ENCODE measurements at places on chromosomes 2 and 18.

DNA sequence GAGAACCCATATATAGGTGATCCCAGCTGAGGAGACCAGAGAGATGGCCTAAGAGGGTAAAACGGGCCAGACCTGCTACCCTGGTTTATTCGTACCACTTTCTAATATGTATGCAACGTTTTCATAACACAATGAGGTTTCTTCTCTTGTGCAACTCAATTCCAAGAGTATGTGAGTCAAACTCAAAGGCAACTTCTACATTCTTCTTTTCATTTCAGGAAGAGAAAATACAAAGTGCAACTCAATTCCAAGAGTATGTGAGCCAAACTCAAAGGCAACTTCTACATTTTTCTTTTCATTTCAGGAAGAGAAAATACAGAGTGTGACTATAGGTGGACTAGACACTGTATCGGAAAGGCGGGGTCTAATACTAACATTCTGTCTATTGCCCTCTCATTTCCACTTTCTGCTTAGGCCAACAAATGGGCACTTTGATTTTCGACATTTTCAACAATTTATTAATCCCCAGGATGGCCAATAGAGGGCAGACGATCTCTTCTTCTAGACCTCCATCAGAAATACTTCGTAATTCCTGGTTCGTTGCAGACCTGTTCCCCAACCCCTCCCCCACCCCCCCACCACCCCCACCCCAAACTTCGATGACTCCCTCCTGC, 3.7 kb upstream of the CRIM1 start:
- peak; percentile 77 for DNase-seq

GRCh38 chr2:42843611-42844010, 51.2 kb upstream of the HAAO start:
- DNase-seq = no peak

- no peak for DNase-seq
These were observed 25.4 kb downstream of the SLC9A4 start for GRCh38 chr2:102498414-102498813.

DNA sequence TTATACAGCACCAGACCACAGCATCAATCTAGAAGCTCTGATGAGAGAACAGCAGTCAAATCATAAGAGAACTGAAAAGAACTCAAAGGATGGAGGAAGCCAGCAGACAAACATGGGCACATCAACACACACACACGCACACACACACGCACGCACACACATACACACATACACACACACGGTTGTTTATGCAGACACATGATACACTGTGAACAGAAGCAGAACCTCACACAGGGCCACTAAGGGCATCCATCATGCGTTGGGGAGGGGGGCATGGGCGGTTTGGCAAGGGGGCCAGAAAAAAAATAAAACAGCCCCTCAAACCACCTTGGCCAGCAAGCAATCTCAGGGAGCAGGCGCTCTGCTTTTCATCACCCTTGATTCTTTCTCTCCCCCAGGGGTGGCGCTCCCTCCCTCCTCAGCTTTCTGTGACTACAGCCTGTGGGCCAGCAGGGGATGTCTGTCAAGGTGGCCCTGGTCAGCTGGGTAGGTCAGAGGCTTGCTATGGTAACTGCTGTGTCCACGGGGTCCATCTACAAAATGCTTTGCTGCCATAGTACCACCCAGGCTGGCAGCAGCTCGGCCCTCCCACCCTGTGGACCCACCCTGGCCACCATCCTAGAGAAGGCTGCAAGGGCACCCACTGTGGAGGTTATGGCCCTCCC, 318.0 kb downstream of the CELF4 start:
- DNase-seq = no peak

DNA sequence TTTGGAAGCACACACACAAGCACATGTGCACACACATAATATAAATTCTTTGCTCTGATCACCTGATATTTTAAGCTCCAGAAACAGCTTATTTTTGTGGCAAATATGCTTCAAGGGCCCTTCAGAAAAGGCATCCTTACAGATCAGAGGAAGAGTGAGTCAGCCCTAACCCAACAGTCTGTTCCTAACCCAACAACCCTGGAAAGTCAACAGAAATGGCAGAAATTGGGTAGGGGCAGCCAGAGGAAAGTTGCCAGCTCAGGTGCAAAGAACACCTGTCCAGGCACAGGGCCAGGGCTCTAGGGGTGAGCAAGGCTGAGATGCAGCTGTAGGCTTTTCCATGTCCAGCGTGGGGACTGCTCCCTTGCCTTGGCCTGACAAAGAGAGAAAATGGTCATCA, 6.4 kb upstream of the NCKAP5 start:
- DNase-seq = no peak

GRCh38 chr18:28766721-28767120, 589.8 kb upstream of the CDH2 start:
- no peak for DNase-seq

- peak; percentile 73 for DNase-seq
These were observed 12.2 kb downstream of the WNT10A start for GRCh38 chr2:218892693-218893348.

- DNase-seq = no peak
These were observed 14.2 kb upstream of the FAP start for GRCh38 chr2:162257425-162257824.

DNA sequence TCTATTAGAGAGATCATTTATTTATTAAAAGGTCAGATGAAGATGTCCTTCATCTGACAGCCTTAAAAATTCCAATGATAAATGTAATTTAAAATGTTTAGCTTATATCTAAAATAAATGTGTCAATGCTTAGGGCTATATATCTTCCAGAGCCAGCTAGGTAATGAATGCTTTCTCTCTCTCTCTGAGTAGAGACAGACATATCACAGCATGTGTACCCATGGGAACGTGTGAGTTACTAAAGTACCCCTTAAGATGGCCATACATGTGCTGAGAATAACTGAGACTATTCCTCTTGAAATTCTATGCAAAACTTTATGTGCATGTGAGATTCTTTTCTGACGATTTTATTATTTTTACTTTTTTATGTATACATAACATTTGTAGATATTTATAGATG, 420.9 kb upstream of the ST6GAL2 start:
- no peak for DNase-seq

- DNase-seq = no peak
These were observed 65.1 kb downstream of the MAP4K4 start for GRCh38 chr2:101762451-101763171.

DNA sequence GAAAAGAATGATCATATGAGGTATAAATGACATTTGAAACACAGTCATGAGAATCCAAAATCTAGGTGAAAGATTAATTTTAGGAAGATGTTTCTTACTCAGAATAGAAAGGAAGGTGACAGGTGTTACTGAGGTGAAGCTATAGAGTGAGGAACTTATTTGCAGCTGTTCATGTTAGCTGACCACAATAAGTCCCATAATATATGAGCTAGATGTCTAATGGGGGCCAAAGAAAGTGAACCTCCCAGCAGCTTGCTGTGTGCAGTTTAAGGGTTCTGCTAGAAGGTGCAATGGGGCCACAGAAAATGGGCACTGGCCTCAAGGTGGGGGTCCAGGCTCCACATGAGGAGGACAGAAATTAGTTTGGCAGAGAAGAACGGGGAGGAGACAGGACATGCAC, 1374.9 kb upstream of the CRIM1 start:
- DNase-seq = no peak

DNA sequence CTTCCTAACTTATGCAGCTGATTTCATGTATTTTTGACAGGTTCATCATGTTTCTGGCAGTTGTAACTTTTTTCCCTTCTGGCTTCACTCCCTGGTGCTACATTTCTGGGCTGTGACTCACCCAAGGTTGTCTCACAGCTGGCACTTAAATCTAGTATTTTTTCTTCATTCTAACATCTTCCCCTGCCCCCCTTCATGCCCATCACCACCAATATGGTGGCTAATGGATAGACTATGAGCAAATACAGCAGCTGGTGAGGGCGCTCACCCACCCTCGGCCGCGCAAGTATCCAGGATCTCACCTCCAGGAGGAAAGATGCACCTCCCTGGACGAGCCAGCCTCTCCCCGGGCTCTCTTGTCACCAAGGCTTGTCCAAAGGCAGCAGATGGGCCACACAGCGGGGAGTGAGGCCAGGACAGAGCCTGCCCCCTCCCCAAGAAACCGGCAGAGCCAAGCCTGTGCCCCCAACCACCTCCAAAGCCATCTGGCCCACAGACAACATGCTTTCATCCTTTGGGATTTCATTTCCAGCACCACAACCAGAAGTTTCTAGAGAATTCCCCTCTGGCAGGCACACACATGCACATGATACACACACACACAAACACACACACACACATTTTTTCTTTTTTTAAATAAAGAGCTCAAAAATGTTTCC, 39.1 kb downstream of the ATOH8 start:
- DNase-seq = no peak

DNA sequence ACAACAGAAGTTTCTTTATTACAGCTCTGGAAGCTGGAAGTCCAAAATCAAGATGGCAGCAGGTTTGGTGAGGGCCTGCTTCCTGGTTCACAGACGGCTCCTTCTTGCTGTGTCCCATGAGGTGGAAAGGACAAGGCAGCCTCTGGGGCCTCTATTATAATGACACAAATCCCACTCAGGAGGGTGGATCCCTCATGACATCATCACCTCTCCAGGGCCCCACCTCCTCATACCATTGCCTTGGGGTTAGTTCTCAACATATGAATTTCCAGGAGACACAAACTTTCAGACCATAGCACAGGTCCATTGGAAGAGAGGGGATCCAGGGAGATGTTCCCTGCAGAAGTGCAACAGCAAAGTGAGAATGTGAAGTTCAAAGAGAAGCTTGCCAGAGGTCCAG, 202.8 kb downstream of the TFCP2L1 start:
- no peak for DNase-seq

GRCh38 chr2:20382965-20383810, 32.5 kb upstream of the PUM2 start:
- no peak for DNase-seq

DNA sequence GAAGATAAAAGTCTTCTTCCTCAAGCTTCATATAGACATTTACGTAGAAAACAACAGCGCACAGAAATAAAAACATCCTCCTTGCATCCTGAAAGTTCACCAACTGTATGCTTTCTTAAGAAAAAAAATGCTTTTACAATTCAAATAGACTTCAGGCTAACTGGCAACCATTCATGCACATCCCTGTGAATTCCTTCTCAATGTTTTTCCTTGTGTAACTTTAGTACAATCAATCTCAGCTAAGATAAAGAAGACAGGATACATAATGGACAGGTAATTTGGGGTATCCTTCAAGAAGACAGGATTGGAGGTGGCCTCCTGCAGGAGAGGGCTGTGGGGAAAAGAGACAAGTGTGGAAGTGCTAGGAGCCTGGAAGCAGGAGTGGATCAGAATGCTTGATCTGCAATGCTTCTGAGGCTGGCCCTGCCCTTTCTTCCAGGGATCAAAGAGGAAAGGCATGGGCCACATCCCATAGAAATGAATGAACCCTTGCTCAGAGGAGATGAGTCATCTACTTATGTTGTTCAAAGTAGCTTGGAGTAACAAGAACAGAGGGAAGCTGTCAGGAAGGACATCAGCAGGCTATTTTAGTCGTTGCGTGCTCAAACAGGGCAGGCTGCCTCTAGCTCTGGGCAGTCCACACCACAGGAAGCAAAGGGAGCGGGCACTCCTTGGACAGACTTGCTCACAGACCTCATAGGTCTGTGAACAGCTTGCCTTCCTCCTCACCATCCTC, 126.6 kb downstream of the TMEM131 start:
- DNase-seq = peak; percentile 5

DNA sequence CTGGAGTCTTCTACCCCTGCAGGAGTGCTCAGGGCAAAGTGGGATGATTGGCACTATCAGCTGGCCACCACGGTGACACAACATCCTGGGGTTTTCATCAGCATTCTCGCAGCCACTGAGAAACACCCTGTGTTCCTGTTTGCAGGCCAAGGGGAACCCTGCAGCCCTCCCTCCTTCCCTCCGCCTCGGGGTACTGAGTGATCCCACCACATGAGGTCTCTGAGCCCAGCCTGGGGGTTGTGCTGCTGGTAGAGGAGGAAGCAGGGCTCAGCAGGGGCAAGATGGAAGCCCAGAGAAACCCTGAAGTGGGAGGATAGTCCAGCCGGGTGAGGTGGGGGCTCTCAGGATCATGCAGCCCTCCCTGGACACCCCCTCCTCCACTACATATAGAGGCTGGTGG, at the start of gene OXER1:
Gene OXER1 (minus strand): TSS at position 40 of the 400 bp plus-strand sequence. CDS start 73 bp downstream, outside the sequence.
- DNase-seq = no peak

- DNase-seq = no peak
These were observed 122.8 kb upstream of the SH3BP4 start for GRCh38 chr2:234829074-234829455.

GRCh38 chr2:43219383-43220228, 6.8 kb downstream of the ZFP36L2 start:
- DNase-seq = peak; percentile 90

- DNase-seq = no peak
These were observed 87.1 kb downstream of the INPP5D start for GRCh38 chr2:233147136-233147828.

GRCh38 chr2:207311316-207312005, 145.7 kb upstream of the KLF7 start:
- no peak for DNase-seq

- no peak for DNase-seq
These were observed 105.3 kb upstream of the GALNT13 start for GRCh38 chr2:153766415-153766814.

GRCh38 chr2:135004005-135004746, 43.1 kb downstream of the MAP3K19 start:
- DNase-seq = peak; percentile 84

DNA sequence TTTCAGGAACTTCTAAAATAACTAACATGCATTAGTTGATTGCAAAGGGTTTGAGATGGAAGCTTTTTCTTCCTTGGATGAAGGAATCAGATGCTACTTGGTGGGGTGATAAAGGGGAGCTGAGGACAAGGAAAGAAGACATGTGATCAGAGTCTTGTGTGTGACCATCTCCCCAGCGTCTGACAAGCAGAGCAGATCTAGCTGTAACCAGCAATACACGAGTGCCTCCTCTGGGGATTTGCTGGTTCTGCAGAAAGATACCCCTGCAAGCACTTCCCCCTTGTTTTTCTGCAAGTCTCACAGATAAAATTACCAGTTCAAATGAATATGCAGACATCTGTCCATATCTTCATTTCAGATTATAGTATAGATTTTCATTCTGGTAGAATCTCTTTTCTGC, 2.7 kb downstream of the CDH7 start:
- DNase-seq = peak; percentile 76

GRCh38 chr2:38947241-38948239, 57.9 kb downstream of the ARHGEF33 start:
- peak; percentile 82 for DNase-seq

- peak; percentile 35 for DNase-seq
These were observed 697 bp downstream of the KCMF1 start for GRCh38 chr2:84971510-84972206.
